ENCODE measurements at places on chromosomes 16 and 17.

DNA sequence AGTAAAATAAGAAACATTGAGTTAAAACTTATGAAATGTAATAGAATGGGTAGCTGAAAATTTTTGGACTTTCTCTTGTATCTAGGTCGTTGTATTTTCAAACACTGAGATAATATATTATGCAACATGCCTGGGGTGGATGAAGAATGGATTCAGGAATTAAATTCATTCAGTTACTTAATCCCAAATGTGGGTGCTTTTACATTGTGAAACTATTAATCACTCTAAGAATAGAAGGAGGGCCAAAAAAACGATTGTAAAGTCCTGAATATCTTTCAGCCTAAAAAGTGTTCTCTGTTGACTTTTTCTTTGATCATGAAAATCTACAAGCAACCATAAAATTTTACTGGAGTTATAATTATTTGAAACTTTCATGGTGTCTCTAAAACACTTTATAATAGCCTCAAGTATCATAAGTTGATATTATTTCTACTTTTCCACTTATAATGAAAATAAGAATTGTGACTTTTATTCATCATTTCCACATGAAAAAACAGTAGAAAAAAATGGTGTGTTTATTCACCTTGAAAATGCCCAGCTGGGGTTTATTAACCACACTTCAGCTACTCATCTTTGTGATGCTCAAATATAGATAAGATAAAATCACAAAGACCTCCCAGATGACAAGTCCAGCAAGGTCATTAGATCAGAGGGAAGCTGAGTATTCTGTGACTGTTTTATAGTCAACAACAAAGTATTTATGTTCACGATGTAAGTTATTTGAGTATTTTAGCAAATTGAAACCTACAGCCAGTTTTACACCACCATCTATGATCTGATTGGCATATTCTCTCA is 619.9 kb upstream of the SOX9 start:
- DNase-seq, result no peak

GRCh38 chr17:76670020-76670717 is 26.6 kb upstream of the ST6GALNAC1 start:
- no peak for DNase-seq

DNA sequence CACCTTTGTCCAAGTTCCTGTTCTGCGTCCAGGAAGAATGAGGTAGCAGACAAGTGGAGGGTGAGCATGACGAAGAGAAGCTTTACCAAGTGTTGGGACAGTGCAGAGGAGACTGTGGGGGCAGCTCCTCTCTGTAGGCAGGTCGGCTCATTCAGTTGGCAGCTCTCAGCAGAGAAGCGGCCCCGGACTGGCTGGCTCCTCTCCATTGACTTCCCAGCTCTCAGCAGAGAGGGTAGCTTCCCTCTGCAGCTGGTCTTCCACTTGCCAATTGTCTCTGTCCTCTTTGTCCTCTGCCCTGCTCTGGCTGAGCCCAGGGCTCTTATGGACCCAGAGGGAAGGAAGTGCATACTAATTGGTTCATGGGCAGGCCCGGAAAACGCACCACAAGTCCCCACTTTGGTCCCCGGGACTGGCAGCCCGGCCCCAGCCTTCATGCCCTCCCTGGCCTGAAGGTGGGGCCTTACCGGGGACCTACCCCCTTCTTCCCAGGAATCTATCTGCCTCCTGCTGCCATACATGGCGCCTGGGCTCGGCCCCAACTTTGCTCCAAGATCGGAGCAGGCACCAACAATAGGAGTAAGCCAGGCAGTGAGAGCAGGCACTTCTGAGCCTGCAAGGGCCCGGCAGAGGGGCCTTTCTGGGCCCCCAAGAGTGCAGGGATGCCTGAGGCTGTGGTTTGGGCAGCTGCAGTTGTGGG is 10.1 kb downstream of the KCTD5 start:
- DNase-seq, result no peak

DNA sequence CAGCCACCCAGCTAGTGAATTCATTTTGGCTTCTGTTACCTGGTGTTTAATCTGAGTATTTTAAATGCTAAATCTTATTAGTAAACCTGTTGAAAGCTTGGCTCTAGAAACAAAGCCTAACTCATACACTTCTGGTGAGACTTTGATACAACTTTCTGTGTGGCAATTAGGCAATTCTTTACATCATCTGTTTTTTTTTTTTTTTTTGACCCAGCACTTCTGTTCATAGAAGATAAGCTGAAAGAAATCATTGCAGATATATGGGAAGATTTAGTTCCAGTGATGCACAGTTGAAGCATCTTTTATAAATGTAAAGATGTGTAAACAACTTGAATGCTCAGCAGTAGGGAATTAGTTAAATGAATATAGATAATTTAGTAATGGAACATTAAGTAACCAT is 21.7 kb upstream of the ABCC11 start:
- peak; percentile 34 for DNase-seq
